ENCODE measurements at places on chromosomes 12 and 14.

DNA sequence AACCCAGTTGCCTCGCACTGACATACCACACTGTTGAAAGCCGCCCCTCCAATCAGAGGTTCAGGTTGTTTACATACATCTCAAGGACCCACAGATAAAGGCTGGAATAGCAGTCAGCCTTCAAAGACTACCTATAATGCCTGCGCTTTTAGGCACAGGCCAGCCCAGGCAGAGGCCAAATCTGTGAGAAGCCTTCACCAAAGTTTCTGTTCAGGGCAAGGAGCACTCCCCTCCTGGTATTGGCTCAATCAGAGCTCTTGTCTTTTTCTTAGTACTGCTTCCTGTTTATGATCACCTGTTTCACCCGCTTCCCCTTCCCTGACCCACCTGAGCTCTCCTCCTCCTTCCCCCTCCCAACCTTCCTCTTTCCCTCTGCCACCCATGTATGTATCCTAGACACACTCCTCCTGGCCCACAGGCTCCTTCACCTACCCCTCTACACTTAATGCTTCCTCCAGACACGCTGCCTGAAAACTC is 34.8 kb downstream of the DUSP16 start:
- DNase-seq: no peak

DNA sequence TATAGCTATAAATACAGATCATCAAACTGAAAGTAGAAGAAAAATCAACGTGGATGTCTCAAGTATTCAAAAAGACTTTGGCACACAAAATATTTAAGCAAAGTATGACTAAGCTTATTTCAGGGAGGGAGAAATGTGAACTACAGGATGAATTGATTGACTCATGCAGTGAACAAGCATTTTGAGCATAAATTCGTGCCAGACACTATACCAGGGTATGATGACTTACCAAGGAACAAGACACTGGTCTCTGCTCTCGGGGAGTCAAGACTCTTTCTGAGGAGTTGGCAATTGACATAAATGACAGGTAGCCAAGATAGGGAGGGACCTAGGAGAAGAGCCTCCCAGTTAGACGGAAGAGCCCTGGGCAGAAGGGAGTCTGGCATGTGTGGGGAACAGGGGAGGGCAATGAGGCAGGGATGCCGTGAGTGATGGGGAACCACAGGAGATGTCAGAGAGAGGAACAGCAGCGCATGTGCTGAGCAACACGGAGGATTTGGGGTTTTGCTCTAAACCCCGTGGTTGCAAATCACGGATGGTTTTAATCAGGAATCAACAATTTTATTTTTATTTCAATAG is 115.2 kb downstream of the TMEM132D start:
- DNase-seq: no peak

DNA sequence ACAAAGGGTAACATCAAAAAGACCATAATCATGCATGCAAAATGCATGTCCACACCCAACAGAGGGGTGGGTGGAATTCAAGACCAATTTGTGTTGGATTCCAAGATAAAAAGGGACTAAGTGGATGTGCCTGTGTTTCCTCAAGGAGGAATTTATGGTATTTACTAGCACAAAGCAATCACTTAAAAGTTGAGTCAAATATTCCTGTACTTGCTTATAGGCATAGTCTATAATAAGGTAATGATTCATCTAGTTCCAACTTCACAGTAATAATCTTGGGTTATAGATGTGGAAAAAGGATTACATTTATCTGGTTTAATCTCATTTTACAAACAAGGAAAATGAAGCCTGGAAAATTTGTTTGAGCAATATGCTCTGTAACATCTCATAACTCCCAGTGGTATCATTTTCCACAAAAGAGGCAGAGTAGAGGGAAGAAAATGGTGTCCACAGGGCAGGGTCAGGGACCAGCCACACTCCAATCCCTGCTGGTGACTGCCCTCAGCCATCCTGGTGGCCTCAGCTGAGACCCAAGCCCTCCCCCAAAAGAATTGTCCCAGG is 80.8 kb upstream of the REP15 start:
- no peak for DNase-seq

DNA sequence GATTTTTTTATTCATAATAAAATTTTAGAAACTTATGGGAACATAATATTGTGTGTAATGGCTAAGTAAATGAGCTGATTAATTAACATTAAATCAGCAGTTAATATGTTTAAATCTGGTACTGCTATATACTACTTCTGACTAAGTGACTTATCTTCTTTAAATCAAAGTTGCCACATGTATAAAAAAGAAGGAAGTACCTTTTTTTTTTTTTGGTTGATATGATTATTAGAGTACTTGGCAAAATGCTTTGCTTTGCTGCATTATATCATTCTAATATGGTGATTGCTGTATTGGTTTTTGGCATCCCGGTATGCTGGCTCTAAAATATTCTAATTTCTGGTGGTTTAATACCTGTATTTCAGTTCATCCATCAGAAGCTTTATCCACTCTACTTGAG is 319.1 kb upstream of the RGS6 start:
- DNase-seq: no peak

DNA sequence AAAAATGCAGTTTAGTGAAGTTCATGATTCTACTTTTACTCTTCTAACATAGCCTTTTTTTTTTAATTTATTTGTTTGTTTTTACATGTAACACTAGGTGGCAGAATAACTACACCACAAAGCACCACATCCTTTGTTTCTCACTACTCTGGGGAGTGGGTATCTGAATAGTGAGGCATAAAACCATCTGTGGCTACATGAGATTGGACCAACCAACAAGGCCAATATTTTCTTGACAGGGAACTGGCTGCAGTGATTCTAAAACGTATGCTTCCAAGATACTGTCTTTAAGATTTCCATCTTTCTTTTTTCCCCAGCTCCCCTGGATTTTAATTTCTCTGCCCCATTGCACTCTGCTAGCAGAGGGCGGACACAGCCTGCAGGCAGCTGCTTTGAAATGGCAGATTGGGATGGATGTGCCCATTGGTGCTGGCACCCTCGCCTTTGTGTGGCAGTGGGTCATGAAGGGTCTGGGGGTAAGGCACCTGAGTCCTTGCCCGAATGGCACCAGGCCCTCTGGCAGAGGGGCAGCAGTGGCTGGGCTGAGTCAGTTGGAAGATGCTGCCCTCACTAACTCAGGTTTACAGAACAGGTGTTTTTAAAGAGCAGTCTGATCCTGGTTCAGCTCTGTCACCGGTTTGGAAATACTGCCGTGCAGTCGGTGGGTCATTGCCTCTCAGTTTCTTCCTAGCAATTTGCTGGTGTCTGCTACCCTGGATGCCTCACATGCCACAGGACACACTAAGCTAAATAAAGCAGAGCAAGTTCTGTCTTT is 429.1 kb downstream of the RAD51B start:
- DNase-seq: no peak

- DNase-seq: no peak
These were observed 58.4 kb downstream of the IGF1 start for GRCh38 chr12:102421802-102422583.

DNA sequence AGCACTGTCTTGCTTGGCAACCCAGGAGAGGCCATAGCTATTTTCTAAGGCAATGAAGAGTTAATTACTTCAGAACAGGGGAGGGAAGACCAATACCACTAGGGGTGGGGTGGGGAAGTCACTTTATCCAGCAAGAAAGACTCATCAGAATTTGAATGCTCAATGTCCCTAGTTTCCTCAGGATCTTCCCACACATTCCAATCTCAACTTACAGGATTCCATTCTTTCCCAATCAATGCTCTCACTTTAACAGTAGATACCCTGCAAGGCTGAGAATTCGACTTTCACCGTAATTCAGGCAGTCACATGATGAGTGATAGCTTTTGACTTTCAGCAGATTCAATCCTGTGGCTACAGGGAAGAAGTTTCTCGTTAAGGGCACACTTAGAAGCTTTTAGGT is 526.6 kb upstream of the SEL1L start:
- no peak for DNase-seq

- no peak for DNase-seq
These were observed 17.6 kb downstream of the BATF start for GRCh38 chr14:75539561-75540478.

DNA sequence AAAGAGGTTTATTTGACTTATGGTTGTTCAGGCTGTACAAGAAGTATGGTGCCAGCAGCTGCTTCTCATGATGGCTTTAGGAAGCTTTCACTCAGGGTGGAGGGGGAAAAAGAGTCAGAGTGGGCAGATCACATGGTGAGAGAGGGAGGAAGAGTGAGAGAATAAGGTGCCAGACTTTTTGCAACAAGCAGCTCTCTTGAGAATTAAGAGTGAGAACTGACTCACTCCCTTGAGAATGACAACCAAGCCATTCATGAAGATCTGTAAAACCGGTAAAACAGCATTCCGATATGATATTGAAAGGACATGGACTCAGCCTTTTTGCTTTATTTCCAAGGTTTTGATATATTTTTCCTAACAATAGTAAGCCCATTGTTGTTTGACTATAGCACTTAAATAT is 501.2 kb downstream of the GALC start:
- DNase-seq: no peak

DNA sequence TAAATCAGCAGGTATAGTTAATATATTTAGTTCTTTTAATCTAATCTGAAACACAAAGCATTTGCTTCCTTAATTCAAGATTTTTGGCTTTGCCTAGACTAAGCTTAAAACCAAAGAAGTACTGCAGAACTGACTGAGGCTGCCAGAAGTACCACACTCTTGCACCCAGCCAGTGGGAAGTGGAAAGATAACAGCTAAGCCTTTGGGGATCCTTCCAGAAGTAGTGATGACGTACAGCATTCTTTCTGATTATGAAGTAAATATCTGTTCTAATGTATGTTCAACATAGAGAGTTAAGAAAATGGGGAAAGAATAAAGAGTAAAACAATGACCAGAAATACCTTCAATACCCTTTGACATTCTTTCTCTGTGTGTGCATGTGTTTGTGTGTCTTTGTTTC is 19.3 kb downstream of the NTF3 start:
- DNase-seq: no peak

DNA sequence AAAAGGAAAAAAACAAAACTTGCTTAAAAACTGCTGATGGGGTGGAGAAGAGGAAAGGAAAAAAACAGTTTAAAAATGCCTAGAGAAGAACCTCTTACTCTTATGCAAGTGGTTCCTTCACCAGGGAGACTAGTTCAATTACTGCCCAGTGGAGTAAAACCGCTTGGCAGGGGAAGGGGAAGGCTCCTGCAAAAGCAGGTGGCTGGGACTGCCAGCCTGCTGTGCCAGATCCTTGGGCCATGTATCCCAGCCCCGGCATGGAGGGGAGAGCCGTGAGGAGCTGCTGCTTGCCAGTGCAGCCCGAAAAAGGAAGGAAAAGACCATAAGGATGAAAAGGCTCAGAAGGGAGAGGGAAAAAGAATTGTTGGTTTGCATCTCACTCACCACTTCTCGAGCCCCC is 123.0 kb downstream of the FSCB start:
- no peak for DNase-seq

GRCh38 chr14:50109342-50109741 is 7.0 kb downstream of the VCPKMT start:
- no peak for DNase-seq

DNA sequence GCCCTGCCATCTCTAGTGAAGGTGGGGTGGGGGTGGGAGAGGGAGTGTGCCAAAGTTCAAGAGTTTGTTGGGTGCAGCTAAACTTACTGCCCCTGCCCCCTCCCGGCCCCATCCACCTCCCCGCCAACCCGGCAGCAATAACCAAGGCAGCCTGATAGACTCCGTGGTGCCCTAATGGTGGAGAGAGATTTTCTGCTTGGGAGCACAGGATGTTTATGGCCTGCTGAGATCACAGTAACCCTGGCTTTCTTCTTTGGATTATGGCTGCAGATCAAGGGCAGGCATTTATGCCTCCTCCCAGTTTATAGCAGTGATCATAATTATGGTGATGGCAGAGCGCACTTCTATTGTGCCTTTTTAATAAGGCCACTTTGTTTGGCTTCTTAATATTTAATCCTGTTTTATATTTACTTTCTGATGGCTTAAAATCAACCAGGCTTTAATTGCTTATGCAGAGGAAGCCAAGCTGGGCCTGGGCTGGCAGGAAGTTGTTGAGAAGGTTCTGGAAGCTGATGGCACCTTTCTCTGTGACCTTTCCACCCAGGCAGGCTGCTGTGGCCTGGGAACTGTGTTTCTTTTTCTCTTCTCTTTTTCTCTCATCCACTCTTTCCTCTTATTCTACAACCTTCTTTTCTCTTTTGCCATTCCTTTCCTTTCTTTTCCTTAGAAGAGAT is 256.8 kb upstream of the FKBP4 start:
- no peak for DNase-seq

Measured in GOT3 (cell line).